Regular cardiac myocyte (primary cell): ENCODE measurements at places on chromosomes 1 and 21. TPM values are rescaled to one million over a fixed set of nuclear protein-coding genes. Genes with fewer than 3 reads are reported as not detected.

The DNAI4 gene
- 5.4 and 20.0 TPM in 2 replicates for total RNA-seq

The LDLRAD1 gene
- total RNA-seq = not detected in 2 replicates

The KCNE2 gene
- not detected in 2 replicates for total RNA-seq

The C4BPA gene
- total RNA-seq = not detected in 2 replicates

The NR0B2 gene
- not detected in 2 replicates for total RNA-seq

The OPRD1 gene
- total RNA-seq = not detected in 2 replicates

The SERINC2 gene
- total RNA-seq = 1.4 and 3.6 TPM in 2 replicates

The TMPRSS2 gene
- not detected in 2 replicates for total RNA-seq

The GIPC2 gene
- total RNA-seq = 3.5 and 5.9 TPM in 2 replicates

The AZIN2 gene
- 2.5 and 13.2 TPM in 2 replicates for total RNA-seq

The FCRL1 gene
- total RNA-seq = not detected in 2 replicates

The NOS1AP gene
- under 0.01 and 0.38 TPM in 2 replicates for total RNA-seq

The URB2 gene
- total RNA-seq = 7.6 and 18.0 TPM in 2 replicates

The ITGB2 gene
- total RNA-seq = 0.38 and 0.56 TPM in 2 replicates

The C1QB gene
- total RNA-seq = not detected in 2 replicates

The PIGC gene
- 14.4 and 17.1 TPM in 2 replicates for total RNA-seq

The AIM2 gene
- not detected in 2 replicates for total RNA-seq

The RCAN1 gene
- total RNA-seq = 174 and 809 TPM in 2 replicates

The SGIP1 gene
- 22.4 and 76.7 TPM in 2 replicates for total RNA-seq

The BRDT gene
- total RNA-seq = not detected in 2 replicates

The NECTIN4 gene
- total RNA-seq = 0.19 and 0.56 TPM in 2 replicates

The CALML6 gene
- total RNA-seq = 0.19 and 0.85 TPM in 2 replicates

The TNNI3K gene
- total RNA-seq = 0.28 TPM in 1 of 2 replicates, not detected in the other

The TPTE gene
- total RNA-seq = not detected in 2 replicates

The PLA2G2A gene
- not detected in 2 replicates for total RNA-seq
